CD8-positive, alpha-beta memory T cell (primary cell): ENCODE measurements at places on chromosomes 7 and 10. TPM values are rescaled to one million over a fixed set of nuclear protein-coding genes. Genes with fewer than 3 reads are reported as not detected.

The C10orf120 gene
- not detected for total RNA-seq

The TRUB1 gene
- 15.7 TPM for total RNA-seq

The SDK1 gene
- total RNA-seq: 0.04 TPM

The NEUROD6 gene
- total RNA-seq: not detected

The SLC18A2 gene
- not detected for total RNA-seq

The KCNH2 gene
- total RNA-seq: 0.11 TPM

The HTR5A gene
- not detected for total RNA-seq

DNA sequence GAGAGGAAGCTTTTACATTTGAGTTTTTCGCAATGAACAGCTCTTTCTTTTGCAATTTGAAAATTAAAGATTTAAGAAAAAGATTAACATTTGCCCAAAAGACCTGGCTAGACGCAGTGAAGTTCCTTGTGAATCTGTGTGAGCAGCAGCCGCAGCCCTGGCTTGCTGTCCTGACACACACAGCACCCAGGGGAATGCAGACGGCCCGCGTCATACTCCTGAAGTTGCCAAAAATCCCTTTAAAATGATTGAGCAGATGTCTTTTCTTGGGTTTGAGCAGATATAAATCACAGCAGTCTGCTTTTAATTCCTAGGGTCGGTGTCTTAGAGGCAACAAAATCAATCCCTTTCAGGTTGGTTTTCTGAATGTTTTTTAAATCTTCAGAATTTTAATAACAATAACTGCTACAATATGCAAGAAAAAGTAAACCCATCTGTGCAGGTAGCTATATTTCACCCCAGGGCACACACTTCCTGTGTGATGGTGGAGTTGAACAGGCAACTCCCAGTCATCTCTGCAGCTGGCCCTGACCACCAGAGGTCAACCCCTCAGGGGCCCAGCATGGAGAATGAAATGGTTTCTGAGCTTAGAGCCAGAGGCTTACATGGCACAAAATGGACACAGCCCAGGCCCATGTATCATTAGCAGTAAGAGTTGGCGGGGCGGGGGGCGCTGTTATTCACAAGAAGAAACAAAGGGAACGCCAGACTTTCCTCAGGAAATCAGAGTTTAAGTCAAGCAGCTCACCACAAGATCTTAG is 32.2 kb upstream of the TRIL start:
- H3K4me1 ChIP-seq: no peaks in the 10 kb centered on the region
- H3K27me3 ChIP-seq: no peaks in the 10 kb centered on the region
- H3K4me3 ChIP-seq: no peak overlapping the region
- no peak for DNase-seq
- H3K27ac ChIP-seq: no peak overlapping the region

- no peaks in the 10 kb centered on the region for H3K36me3 ChIP-seq
- H3K27ac ChIP-seq: no peak overlapping the region
- DNase-seq: no peak
Observed at GRCh38 chr10:31701546-31701945, 227.1 kb downstream of the ARHGAP12 start.

DNA sequence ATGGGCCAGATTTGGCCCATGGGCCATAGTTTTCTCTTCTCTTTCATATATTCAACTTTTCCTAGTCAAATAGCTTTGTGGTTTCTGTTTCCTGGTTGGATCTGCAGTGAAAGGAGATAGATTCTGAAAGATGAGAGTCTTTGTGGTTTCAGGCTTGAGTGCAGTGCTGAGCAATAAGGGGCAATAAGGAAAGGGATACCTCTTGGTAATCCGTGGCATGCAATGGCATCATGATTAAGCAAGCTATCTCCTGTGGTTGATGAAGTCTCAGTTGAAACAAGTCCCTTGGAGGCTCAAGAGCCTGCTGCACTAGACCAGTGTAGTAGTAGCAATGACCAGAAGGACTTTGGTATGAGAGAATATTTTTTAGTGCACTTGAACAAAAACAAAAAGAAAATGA is 187.7 kb upstream of the CNTNAP2 start:
- H3K36me3 ChIP-seq: no peaks in the 10 kb centered on the region
- no peak overlapping the region for H3K27ac ChIP-seq

- DNase-seq: no peak
- H3K27ac ChIP-seq: no peak overlapping the region
- peaks cover 31% of the 10 kb centered on the region for H3K4me1 ChIP-seq
- H3K36me3 ChIP-seq: no peaks in the 10 kb centered on the region
- H3K27me3 ChIP-seq: no peaks in the 10 kb centered on the region
Observed at GRCh38 chr10:110413903-110414547, 83.7 kb upstream of the DUSP5 start.

DNA sequence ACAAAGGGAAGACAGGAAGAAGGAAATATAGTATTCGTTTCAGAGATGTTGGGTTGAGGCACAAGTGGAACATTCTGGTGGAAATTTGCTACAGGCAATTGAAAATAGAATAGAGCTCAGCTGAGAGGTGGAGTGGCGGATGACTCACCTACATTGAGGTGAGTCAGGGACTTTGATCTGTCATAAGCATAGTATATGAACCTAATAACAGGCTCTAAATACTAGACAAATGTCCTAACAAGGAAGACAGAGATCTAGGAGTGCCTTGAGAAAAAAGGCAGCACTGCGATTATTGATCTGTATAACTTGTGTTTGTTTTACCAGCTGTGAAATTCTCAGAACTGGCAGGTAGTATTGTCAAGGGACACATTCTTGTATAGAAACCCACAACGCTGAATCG is 907 bp upstream of the IFRD1 start:
- H3K27ac ChIP-seq: peak overlapping the region; percentile 99
- no peak for DNase-seq
- peak overlapping the region; percentile 99 for H3K4me3 ChIP-seq

GRCh38 chr10:130360826-130361311 is 224.7 kb downstream of the GLRX3 start:
- no peak overlapping the region for H3K27ac ChIP-seq
- no peak overlapping the region for H3K4me3 ChIP-seq
- H3K27me3 ChIP-seq: no peaks in the 10 kb centered on the region
- H3K36me3 ChIP-seq: no peaks in the 10 kb centered on the region
- DNase-seq: no peak

GRCh38 chr10:54985732-54986131 is 184.7 kb upstream of the PCDH15 start:
- no peaks in the 10 kb centered on the region for H3K4me1 ChIP-seq
- no peaks in the 10 kb centered on the region for H3K27me3 ChIP-seq
- no peak overlapping the region for H3K27ac ChIP-seq
- H3K4me3 ChIP-seq: no peak overlapping the region
- no peaks in the 10 kb centered on the region for H3K36me3 ChIP-seq
- DNase-seq: no peak

- no peak for DNase-seq
- no peaks in the 10 kb centered on the region for H3K27me3 ChIP-seq
- H3K36me3 ChIP-seq: no peaks in the 10 kb centered on the region
- H3K27ac ChIP-seq: no peak overlapping the region
- peaks cover 8% of the 10 kb centered on the region for H3K4me1 ChIP-seq
- no peak overlapping the region for H3K4me3 ChIP-seq
Observed at GRCh38 chr10:110615057-110615747, 28.9 kb upstream of the RBM20 start.

- H3K27me3 ChIP-seq: no peaks in the 10 kb centered on the region
- no peaks in the 10 kb centered on the region for H3K4me1 ChIP-seq
- no peak overlapping the region for H3K27ac ChIP-seq
- H3K36me3 ChIP-seq: no peaks in the 10 kb centered on the region
- DNase-seq: no peak
- no peak overlapping the region for H3K4me3 ChIP-seq
Observed at GRCh38 chr10:126729314-126729870, 58.9 kb upstream of the C10orf90 start.

GRCh38 chr7:85529831-85530230 is 343.0 kb upstream of the SEMA3D start:
- no peak overlapping the region for H3K4me3 ChIP-seq
- no peaks in the 10 kb centered on the region for H3K27me3 ChIP-seq
- no peaks in the 10 kb centered on the region for H3K36me3 ChIP-seq
- no peak overlapping the region for H3K27ac ChIP-seq

GRCh38 chr10:132111121-132111731 is 45.5 kb downstream of the JAKMIP3 start:
- no peaks in the 10 kb centered on the region for H3K27me3 ChIP-seq
- no peak overlapping the region for H3K4me3 ChIP-seq
- no peaks in the 10 kb centered on the region for H3K36me3 ChIP-seq
- no peaks in the 10 kb centered on the region for H3K4me1 ChIP-seq
- no peak for DNase-seq

DNA sequence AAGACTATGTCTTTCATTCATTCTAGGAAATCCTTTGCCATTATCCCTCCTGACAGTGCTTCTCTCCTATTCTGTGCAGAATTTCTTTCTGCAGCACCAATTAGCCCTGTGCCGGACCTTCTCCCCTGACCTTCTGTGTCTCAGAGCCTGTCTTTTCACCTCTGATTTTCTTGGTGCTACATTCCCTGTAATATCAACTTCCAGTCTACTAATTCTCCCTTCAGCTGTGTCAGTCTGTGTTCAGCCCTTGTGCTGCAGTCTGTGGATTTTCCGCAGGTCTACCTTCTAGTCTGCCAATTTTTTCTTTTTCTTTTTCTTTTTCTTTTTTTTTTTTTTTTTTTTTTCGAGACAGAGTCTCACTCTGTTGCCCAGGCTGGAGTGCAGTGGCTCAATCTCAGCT is 115.8 kb downstream of the ELFN1 start:
- no peaks in the 10 kb centered on the region for H3K27me3 ChIP-seq
- H3K36me3 ChIP-seq: no peaks in the 10 kb centered on the region
- DNase-seq: no peak
- no peak overlapping the region for H3K27ac ChIP-seq
- no peaks in the 10 kb centered on the region for H3K4me1 ChIP-seq

GRCh38 chr10:90424730-90425129 is 433.1 kb downstream of the HTR7 start:
- H3K36me3 ChIP-seq: no peaks in the 10 kb centered on the region
- H3K27ac ChIP-seq: no peak overlapping the region
- no peak overlapping the region for H3K4me3 ChIP-seq
- no peaks in the 10 kb centered on the region for H3K4me1 ChIP-seq
- H3K27me3 ChIP-seq: no peaks in the 10 kb centered on the region

- H3K4me1 ChIP-seq: no peaks in the 10 kb centered on the region
- DNase-seq: peak; percentile 26
- no peak overlapping the region for H3K4me3 ChIP-seq
- H3K36me3 ChIP-seq: no peaks in the 10 kb centered on the region
- peak overlapping the region; percentile 61 for H3K27ac ChIP-seq
Observed at GRCh38 chr10:79390551-79391229, 43.4 kb downstream of the PPIF start.

GRCh38 chr10:72728462-72728861 is 36.5 kb downstream of the MCU start:
- H3K4me1 ChIP-seq: no peaks in the 10 kb centered on the region
- H3K27me3 ChIP-seq: no peaks in the 10 kb centered on the region

- peaks cover 21% of the 10 kb centered on the region for H3K27me3 ChIP-seq
- H3K4me3 ChIP-seq: peak overlapping the region; percentile 78
- H3K36me3 ChIP-seq: no peaks in the 10 kb centered on the region
- peak; percentile 82 for DNase-seq
- peak overlapping the region; percentile 64 for H3K27ac ChIP-seq
- peaks cover 45% of the 10 kb centered on the region for H3K4me1 ChIP-seq
Observed at GRCh38 chr7:150974468-150975391, 3.4 kb downstream of the KCNH2 start.

DNA sequence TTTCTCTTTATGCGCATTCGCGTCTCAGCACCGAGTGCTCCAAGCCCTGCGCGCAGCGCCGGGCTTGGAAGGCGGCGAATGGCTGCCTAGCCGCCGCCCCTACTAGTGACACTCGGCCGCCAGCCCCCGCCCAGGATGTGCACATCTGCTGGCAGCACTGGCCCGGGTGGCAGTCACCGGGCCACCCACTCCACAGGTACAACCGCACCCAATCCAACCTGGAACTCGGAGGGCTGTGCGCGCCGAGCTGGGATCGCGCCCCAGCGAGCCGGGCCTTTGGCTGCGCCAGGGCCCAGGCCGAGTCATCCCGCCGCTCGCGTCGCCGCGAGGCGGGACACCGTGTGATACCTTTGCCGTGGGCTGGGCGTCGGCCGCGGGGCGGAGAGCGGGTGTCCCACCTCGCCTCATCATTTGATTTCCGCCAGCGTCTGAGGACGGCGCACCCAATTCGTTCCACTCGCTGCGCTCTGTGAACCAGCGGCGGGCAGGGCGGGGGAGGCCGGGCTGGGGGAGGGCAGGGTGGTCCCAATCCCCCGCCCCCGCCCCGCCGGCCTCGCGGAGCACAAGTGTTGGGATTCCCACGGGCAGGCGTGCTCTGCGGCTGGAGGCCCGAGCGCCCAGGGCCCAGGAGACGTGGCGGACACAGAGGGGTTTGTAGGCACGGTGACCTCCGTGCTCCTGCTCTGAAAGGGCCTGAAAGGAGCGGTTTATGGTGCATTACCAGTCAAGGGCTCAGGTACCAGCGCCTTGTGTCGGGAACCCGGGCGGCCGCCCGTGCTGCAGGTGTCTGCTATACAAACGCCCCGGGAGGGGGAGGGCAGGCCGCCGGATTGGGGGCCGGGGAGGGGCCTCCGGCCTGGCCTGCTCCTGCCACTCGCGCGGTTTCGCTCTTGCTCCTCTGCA is 17.8 kb upstream of the PTF1A start:
- no peak for DNase-seq
- H3K27ac ChIP-seq: no peak overlapping the region
- H3K27me3 ChIP-seq: peaks cover 11% of the 10 kb centered on the region
- H3K36me3 ChIP-seq: no peaks in the 10 kb centered on the region

GRCh38 chr10:98795467-98795866 is 348.7 kb upstream of the HPS1 start:
- DNase-seq: no peak
- no peaks in the 10 kb centered on the region for H3K36me3 ChIP-seq
- no peaks in the 10 kb centered on the region for H3K27me3 ChIP-seq
- H3K27ac ChIP-seq: no peak overlapping the region
